Naive B cell (primary cell): ENCODE measurements at places on chromosomes 11 and 22. TPM values are rescaled to one million over a fixed set of nuclear protein-coding genes. Genes with fewer than 3 reads are reported as not detected.

DNA sequence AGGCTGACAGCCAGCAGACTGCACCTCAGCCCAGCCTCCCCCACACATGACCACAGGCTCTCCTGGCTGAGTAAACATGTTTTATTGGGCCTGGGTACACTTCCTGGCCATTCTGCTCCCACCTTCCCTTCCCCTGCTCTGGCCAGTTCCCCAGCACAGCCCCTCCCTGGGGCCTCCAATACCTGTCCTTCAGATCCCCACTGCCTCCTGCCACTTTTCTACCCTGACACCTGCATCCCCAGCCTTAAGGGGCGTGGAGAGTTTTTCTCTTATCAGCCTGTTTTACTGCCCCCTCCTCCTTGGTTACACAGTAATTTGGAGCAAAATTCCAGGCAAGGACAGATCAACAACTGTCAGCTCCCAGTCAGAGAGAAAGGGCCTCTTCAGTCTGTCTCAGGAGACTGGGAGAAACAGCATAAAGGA is at the start of gene ISX:
ISX (plus strand) TSS at position 363 of the 423 bp plus-strand sequence. CDS start 930 bp downstream, outside the sequence.
- DNase-seq = no peak

GRCh38 chr22:45292731-45293442 is 8.1 kb downstream of the UPK3A start:
- no peak for DNase-seq

DNA sequence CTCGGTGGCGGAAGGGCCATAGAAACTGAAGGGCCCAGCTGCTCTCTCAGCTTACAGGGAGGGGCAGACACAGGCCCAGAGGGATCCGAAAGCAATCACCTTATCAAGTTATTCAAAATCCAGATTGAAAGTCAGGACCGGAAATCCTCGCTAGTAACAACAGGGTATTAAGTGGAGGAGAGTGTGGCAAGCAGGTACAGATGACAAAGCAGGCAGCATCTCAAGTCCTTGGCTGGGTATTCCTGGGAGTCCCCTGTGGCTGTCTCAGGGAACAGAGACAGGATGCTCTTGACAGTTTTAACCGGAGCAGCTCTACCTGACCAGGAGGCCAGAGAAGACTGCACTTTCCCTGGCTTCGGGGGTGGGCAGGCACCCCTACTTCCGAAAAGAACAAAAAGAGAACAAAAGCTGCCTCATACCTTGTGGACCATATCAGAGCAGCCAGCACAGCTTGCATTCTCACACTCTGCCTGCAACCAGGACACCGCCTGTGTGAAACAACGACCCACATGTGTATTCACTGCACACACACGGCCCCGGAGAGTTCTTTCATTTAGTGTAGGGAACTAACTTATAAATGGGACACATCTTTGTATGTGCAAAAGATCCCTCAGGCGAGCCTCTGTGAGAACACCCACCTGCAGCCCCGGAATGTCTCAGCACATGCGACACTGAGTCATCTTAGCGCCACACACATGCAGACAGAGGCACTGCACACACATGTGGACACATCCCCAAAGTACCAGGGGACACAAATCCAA is 78.3 kb downstream of the MICAL3 start:
- no peak for DNase-seq

- DNase-seq = no peak
These were observed 978 bp upstream of the CLDN5 start for GRCh38 chr22:19525116-19525660.

- DNase-seq = no peak
These were observed 1.6 kb upstream of the LGALS2 start for GRCh38 chr22:37581504-37581903.

- no peak for DNase-seq
These were observed 73.3 kb upstream of the AMPD3 start for GRCh38 chr11:10381736-10382135.

DNA sequence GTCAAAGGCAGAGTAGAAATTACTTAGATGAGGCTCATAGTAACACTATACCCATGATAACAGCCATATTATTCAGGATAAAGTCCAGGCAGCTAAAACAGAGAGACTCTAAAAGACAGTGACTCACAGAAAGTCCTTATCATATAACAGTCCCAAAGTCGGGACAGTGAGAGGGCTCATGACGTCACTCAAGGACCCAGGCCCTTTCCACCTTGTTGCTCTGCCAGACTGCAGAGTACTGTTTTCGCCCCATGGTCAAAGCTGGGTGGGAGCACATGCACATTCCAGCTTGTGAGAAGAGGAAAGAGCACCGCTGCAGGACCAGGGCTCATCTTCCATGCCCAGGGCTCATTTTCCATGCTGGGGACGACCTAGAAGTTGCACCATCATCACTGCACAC is 29.4 kb upstream of the NUP50 start:
- no peak for DNase-seq

- DNase-seq = no peak
These were observed 208.5 kb upstream of the MTMR2 start for GRCh38 chr11:96132437-96132836.

DNA sequence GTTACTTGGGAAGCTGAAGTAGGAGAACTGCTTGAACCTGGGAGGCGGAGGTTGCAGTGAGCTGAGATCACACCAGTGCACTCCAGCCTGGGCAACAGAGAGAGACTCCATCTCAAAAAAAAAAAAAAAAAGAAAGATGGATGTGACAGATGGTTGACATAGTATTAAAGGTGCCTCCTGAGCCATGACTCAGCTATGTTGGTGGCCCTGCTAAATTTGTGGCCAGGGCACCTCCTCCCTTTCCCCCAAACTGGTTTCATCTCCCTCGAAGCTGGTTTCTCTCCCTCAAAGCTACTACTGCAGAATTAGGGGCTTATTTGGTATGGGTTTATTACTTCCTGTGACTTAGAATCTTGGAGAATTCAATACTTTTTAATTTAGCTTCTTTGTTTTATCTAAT is 31.5 kb downstream of the SDHD start:
- DNase-seq = no peak

GRCh38 chr11:28834877-28835276 is 726.7 kb downstream of the METTL15 start:
- no peak for DNase-seq

DNA sequence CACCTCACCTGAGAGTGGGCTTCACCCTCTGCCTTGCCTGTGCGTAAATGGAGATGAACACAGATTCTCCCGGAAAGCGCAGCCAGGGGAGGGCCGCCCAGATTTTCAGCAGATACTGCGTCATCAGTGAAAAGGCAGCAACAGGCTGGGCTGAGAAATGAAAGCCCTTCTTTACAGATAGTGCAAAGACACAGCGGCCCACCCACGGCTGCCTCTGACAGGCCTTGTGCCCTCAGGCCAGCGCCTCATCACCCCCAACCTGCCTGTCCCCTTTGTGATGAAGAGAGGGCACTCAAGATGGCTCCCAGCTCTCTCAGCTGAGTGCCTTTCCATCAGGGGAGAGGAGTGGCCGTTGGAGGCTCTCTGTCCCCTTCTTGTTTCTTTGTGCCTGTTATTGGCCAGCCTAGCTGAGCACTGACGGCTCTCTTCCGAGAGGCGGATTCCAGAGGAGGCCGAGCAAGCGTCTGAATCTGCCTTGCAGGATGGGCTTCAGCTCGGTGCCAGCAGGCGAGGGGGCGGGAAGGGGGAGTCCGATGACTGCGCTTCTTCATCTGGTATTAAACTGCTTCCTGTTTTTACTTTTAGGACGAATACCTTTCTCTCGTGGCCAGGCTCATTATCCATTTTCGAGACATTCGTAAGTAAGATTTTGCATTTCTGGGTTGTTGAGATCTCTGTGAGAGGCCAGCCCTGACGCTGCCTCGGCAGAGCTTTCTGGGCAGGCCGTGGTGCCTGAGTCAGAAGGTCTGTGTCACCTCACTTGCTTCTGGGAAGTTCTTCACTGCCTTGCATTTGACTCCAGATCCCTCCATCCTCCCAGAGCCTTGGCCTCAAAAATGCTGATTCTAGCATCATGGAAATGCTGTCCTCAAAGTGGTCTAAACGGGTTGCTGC is 43.7 kb downstream of the MED15 start:
- no peak for DNase-seq

- no peak for DNase-seq
These were observed 24.6 kb upstream of the FAT3 start for GRCh38 chr11:92199991-92200390.

DNA sequence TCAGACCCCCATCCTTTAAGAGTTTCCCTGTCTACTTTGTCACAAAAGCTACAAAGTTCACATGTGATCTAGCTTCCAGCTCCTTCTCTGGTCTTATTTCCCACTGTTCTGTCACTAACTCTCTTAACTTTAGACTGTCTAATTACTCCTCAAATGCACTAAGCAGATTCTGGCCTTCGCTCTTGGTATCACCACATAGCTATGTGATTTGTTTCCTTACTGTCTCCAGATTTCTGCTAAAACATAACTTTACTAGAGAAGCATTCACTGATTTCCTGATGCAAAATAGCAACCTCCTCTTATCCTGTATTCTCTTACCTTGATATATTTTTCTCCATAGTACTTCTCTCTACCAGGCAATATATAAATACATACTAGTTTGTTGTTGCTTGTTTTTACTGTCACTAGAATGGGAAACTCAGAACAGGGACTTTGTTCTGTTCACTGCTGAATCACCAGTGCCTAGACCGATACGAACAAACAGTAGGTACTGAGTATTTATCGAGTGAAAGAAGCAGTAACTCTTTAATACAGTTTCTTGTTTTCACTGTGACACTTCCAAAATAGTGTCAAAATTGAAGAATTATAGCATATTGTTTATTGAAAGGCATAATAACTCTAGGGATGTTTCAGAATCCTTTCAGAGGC is 205.6 kb downstream of the DDX10 start:
- no peak for DNase-seq

GRCh38 chr11:69922596-69923111 is 103.4 kb upstream of the FGF3 start:
- DNase-seq = no peak

DNA sequence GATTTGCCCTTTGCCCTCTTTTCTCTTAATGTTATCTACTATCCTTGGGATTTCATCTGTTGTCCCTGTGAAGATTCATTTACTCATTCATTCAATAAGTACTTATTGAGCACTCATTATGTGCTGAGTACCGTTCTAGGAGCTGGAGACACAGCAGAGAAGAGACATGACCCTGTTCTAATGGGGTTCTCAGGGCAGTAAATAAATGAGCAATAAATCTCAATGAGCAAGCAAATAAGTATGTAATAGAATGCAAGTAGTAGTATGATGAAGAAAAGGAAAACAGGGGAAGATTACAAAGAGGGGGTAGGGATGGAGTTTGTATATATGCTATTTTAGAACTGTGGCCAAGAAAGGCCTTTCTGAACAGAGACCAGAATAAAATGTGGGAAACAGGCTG is 34.2 kb upstream of the NRIP3 start:
- no peak for DNase-seq

DNA sequence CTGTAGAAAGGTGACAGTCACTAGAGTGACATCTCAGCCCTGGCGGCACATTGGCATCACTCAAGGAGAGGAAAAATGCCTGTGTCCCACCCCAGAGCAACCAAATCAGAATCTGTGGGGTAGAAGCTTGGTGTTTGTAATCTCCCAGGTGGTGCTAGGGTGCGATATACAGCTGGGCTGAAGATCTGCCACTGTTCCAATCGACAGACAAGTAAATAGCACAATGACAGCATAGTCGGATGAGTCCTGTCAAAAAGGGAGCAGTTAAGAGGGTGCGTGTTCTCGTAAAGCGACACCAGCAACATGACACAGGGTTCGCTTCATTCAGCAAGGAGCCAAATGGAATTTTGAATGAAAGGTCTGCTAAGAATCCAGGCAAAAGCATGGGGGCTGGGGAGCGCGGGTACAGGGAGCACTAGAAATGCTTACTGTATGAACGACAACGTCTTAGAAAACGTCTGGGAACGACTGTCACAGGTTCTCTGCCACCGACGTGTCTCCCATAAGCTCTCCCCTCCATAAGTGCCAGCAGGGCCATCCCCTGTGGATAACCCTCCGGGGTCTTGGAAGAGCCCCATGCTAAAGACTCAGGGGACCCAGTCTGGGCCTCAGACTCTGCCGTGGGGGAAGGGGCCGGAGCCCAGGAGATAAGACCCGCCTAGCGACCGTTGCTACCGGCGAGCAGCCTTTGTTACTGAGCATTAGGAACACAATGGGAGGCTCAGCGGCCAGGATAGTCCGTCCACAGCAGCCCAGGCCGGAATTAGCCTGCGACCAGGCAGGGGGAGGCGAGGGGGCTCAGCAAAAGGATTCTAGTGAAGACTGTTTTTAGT is 20.8 kb downstream of the ADA2 start:
- DNase-seq = no peak

DNA sequence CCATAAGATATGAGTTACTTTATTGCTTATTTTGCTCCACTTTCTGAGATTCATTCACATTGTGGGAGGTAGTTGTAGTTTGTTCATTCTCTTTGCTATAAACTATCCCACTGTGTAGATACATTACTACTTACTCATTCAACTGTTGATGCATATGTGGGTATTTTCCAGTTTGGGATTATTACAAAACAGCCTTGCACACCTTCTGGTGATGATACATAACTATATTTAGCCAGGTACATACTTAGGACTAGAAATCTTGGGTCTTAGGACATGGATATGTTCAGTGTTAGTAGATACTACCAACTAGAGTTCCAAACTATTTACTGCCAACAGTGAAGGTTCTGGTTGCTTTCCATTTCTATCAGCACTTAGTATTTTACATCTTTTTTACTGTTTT is 37.8 kb downstream of the BTG4 start:
- no peak for DNase-seq

DNA sequence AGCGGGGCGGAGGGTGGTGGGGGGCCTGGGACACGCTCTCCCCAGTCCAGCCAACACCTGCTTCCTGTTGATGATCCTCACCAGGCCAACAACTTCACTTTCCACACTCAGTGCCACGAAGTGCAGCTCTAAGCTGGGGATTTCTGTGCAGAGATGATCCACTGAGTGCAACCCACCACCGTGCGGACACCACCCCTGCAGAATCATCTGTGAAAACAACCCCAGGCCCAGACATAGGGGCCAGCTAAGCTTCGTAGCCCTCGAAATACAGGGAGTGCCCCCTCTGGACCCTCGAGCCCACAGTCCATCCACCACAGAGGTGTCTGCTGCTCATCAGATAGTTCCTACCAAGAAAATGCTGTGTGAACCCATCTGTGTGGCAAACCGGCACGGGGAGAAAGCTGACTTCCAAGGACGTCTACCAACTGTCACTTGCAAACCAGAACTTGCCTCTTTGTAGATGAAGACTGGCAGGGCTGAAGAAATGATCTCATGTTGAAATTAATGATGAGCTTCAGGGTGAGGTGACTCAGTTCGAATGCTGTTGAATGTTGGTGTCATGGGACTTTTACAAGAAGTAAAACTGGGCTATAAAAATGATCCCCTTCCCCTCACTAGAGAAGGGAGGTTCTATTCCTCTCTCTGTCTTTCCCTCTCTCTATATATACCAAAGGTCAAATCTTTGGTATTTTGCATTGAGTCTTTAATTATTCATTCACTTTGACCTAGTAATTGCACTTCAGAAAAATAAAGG is 73.4 kb downstream of the MYEOV start:
- no peak for DNase-seq

GRCh38 chr22:36253523-36254490 is 874 bp downstream of the APOL1 start:
- DNase-seq = no peak

- DNase-seq = no peak
These were observed 31.5 kb upstream of the PLET1 start for GRCh38 chr11:112292188-112292587.

Gene LDHAL6A
- polyA plus RNA-seq = not detected

Gene GSTT2
- not detected for polyA plus RNA-seq

Gene MMP3
- not detected for polyA plus RNA-seq

Gene TESMIN
- 1.7 TPM for polyA plus RNA-seq

Gene SYT13
- not detected for polyA plus RNA-seq

Gene DBX1
- not detected for polyA plus RNA-seq

Gene MTMR2
- polyA plus RNA-seq = 11.2 TPM

Gene DCDC1
- polyA plus RNA-seq = not detected

Gene ANKK1
- not detected for polyA plus RNA-seq

Gene APOA5
- not detected for polyA plus RNA-seq

Gene TMPRSS4
- not detected for polyA plus RNA-seq

Gene SCGB1A1
- not detected for polyA plus RNA-seq

Gene LTBP3
- 27.8 TPM for polyA plus RNA-seq

Gene RFPL1
- not detected for polyA plus RNA-seq
